Pancreas (tissue), 10 donors: ENCODE measurements at places on chromosomes 3 and 15. TPM values are rescaled to one million over a fixed set of nuclear protein-coding genes. Genes with fewer than 3 reads are reported as not detected.

The USP13 gene
- total RNA-seq, result 5.6 TPM

The GP5 gene
- not detected for total RNA-seq

The RLBP1 gene
- total RNA-seq, result not detected

GRCh38 chr15:57727031-57727430, 20.5 kb downstream of the POLR2M start:
- no peak for DNase-seq

GRCh38 chr3:193897288-193897687, 238.7 kb upstream of the HES1 start:
- DNase-seq, result no peak

DNA sequence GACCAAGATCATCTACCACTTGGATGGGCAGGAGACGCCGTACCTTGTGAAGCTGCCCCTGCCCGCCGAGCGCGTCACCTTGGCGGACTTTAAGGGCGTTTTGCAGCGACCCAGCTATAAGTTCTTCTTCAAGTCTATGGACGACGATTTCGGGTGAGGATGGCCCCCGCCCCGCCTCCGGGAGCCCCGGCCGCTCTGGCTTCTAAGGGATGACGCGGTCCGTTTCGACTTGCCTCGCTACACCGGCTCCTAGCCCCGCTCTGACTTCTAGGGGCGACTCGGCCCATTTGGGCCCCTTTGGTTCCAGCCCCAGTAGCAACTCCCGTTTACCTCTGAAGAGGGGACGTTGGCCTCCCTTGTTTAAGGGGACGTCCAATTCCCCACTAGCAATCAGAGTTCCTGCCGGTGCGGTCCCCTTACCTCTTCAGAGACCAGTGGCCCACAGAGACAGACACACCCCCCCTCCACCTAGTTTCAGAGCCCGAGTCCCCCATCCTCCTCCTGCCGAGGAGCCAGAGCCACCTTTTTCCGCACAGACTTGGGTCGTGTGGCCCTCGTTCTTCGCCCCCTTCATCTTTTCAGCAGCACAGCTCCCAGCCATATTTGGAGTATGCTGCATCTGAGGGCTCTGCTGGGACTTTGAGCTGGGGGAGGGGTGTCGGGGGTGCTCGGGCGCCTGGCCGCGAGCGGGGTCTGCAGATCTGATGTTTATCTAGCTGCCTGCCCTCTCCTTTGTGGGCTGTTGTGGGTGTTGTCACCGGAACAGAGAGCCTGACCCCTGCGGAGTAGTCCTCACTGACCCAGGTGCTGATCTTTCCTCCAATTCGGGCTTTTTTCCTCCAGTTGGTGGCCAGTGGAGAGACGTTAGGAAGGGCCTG, 706 bp downstream of the DVL3 start:
- no peak for DNase-seq

DNA sequence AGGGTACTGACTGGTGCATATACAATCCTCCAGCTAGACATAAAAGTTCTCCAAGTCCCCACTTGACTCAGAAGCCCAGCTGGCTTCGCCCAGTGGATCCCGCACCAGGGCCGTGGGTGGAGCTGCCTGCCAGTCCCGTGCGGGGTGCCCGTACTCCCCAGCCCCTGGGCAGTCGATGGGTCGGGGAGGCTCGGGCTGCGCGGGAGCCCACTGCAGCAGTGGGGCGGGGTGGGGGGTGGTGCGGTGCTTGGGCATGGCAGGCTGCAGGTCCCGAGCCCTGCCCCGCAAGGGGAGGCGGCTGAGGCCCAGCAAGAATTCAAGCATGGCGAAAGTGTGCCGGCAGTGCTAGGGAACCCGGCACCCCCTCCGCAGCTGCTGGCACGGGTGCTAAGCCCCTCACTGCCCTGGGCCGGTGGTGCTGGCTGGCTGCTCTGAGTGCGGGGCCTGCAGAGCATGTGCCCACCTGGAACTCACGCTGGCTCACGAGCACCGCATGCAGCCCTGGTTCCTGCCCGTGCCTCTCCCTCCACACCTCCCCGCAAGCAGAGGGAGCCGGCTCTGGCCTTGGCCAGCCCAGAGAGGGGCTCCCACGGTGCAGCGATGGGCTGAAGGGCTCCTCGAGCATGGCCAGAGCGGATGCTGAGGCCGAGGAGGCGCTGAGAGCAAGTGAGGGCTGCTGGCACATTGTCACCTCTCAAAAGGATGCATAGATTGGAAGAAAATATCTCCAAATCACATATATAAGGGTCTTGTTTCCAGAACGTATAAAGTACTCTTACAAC, 68.3 kb upstream of the PIK3R4 start:
- DNase-seq, result no peak

DNA sequence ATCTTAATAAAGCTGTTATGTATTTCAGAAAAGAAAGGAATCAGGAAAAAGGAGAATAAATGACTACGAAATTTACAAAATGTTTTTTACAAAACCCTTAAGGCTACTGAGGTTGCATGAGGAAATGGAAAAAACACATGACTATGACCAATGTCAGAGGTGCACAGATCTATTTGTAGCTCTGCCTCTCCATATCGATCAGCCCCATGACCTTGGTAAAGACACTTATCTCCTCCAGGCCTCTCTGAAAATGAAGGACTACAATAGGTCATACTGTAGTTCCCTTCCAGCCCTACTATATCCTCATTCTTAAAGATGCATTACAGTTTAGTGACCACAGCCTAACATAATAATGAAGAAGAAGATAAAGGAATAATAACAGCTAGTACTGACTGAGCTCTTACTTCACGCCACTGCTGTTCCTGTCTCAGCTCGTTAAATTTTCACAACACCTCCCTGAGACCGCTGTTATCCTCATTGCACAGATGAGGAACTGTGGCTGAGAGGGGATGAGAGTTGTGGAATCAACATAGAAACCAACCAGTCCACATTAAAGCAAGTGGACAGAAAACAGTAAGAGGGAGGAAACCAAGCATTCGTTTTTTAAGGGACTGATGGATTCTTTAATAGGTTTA, 163.2 kb downstream of the MAGI1 start:
- no peak for DNase-seq

GRCh38 chr3:26247712-26248111, 374.9 kb upstream of the LRRC3B start:
- no peak for DNase-seq

DNA sequence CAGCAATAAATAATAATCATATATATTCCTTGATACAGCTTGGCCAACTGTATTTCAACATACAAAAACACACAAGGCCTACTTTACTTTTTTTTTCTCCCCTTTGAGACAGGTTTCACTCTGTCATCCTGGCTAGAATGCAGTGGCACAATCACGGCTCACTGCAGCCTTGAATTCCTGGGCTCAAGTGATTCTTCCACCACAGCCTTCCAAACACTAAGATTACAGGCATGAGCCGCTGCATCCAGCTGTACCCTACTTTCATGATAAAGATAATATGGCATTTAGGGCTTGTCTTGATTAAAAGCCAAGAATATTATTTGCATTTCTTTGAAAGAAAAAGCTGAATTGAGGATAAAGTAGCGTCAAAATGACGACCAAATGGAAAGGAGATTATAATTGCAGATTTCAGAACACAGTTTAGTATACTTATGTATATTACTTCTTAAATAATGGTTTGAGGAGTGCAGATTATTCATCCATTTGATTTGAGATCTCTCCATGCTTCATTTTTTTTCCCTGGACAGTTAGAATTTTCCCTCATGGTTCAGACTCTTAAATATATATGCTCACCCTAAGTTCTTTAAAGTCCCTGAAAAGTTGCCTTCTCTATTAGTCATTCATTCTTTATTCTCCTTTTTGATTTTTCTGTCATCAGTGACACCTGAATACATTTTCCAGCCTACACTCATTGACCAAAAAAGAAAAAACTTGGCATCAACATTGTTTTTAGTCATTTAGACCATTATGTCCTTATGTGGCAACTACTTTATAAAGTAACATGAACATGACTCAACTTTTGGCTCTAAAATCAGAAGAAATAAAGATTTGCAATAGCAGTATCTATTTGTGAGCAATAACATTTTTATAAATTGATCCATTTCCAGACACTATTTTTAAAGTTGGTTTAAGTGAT, 48.5 kb upstream of the MLF1 start:
- DNase-seq, result no peak

GRCh38 chr15:67732671-67733374, 92.5 kb upstream of the SKOR1 start:
- DNase-seq, result no peak

GRCh38 chr15:96551722-96552121, 221.2 kb downstream of the NR2F2 start:
- no peak for DNase-seq

- DNase-seq, result no peak
These were observed 91.2 kb downstream of the EDEM1 start for GRCh38 chr3:5278666-5279065.
